Central memory CD4-positive, alpha-beta T cell (primary cell): ENCODE measurements at places on chromosomes 3 and 15.

DNA sequence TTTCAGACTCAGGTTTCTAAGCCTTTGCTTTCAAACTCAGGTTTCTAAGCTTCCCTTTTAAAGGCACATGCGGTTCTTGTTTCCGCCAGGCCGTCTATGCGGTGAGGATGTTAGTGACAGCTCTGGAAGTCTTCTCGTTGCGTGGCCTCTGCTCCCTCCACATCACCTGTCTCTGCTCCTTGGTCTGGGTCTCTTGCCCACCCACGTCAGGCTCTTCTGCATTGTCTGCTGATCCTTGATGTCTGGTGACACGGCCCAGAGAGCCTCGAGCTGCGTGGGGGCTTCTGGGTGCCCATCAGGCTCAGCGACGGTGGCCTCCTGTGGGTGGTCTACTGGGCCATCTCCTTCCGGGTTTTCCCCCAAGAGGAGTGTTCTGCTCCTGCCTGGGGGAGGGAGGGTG lies 30.5 kb downstream of the KLF13 start:
- DNase-seq = peak; percentile 51

DNA sequence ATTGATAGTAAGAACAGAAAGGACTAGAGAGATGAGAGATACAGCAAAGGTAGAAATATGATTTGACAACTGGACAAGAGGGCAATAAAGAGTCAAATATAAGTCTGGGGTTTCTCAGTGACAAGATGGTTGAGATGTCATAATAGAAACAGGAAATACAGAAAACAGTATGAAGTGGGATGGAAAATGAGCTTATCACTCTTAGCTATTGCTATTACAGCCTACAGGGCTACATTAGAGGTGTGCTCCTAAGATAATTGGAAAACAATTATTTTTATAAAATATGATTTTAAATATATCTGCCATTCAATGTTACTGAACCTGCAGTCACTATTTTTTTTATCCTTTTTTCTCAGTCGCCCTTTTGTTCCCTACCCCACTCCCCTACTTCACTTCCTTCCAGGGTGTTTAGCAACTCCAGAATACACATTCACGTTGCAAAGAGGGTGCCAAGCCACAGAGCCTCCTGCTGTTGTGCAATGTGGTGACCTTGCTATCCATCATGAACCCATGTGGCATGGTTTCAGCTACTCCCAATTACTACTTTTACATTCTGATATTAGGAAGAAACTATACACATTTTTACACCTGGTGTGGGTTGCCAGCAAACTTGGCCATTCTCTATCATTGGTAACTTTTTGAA lies 6.0 kb downstream of the NRG4 start:
- no peak for DNase-seq

DNA sequence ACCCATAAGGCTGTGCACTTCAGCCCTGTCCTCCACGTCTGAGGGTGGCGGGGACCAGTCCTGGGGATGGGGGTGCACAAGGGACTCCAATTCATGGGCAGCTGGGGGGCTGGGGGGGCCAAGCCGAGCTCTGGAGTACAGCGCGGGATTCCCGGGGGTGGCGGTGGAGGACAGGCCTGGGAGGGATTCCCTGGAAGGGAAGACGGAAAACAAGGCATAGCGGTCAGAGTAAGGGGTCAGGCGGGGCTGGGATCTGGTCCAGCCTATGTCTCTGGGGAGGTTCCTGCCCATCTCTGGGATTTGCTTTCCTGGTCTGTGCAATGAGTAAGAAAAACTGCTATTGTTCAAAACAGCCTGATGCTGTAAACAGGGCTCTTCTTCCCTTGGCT lies 8.1 kb upstream of the IGDCC3 start:
- no peak for DNase-seq

DNA sequence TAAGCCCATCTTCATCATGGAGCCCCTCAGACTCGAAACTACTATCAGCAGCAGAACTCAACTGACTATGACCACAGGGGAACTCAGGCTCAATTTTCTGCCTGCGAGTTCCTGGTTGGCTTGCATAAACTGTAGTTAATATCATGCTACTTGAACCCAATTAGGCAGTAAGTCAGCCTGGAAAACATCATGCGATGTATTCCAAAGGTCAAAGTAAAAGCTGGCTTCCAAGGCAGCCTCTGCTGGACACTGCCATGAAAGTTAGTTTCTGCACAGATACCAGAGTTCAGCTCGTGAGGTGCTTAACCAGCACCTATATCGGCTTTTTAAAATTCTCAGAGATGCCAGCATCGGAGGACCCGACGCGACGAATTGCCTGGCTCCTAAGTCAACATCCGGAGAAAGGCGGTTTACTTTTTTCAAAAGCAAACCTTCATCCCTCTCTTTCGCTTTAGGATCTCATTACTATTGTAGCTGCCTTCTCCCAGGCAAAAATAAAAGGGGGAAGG lies 3.8 kb downstream of the ANP32A start:
- DNase-seq = no peak

- DNase-seq = no peak
Observed at GRCh38 chr15:56752986-56753385, 19.7 kb upstream of the ZNF280D start.

DNA sequence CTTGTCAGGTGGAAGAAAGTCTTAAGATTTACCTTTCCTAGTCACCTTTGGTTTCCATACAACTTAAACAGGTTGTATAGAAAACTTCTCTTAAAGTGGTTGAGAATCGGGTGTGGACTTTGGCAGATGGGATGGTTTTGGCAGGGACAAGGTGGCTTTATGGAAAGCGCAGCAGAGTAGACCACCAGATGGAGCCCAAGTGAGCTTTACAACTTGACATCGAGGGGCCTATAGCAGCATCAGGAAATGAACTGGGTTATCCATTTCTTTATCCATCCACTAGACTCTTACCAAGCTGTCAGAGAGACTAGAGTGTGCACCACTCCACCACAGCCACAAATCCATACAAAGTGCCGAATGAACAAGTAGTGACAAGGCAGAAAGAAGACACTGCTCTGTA lies 85.3 kb upstream of the MBNL1 start:
- DNase-seq = no peak

- no peak for DNase-seq
Observed at GRCh38 chr15:70197318-70197944, 99.7 kb upstream of the TLE3 start.

DNA sequence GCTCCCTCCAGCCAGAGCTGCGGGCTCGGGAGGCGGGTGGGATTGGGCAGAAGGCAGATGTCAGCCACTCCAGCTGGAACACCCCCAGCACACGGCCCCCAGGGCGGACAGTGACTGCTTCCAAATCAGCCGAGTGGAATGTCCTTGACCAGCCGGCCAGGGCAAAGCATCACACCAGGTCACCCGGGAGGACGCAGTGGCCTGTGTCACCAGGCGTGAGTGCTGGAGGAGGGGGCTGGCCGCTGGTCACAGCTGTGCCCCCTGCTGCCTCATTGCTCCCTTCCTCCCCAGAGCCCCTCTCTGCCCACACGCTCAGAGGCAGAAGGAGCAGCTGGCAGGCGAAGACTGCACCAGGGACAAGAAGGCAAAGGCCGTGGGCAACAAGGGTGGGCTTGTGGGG lies 33.5 kb downstream of the NTRK3 start:
- DNase-seq = no peak

- DNase-seq = no peak
Observed at GRCh38 chr15:99452728-99453636, 112.8 kb upstream of the MEF2A start.

DNA sequence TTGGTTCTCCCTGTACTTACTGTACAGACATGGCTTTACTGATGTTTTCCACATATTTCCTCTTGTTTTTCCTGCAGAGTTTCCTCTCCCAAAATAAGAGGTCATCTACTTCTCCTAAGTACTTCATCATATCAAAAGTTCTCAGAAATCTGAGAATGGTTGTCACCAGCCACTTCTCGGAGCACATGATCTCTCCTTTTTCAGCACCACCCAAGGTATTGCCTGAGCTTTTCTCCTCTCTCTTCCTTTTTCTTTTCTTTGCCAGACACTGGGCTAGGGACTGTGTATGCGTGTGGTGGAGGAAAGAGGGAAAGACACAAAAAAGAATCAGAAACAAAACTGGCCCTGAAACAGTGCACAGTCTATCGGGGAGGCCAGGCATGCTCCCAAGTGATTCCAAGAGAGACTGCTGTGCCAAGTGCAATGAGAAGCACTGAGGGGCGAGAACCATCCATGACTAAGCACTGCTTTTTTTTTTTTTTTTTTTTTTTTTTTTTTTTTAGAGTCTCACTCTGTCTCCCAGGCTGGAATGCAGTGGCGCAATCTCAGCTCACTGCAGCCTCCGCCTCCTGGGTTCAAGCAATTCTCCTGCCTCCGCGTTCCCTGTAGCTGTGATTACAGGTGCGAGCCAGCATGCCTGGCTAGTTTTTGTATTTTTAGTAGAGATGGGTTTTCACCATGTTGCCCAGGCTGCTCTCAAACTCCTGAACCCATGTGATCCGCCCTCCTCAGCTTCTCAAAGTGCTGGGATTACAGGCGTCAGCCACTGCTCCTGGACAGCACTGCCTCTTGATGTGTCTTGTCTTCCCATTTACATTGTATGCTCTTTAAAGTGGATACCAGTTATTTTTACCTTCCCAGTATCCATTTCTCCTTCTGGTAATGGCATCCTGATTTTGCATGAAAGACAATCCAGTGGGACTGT lies 194.0 kb upstream of the FEZF2 start:
- DNase-seq = no peak

- DNase-seq = peak; percentile 67
Observed at GRCh38 chr3:30644615-30645014, 38.2 kb downstream of the TGFBR2 start.

- DNase-seq = no peak
Observed at GRCh38 chr15:93180128-93180527, 91.1 kb upstream of the RGMA start.

- DNase-seq = no peak
Observed at GRCh38 chr3:42057561-42058211, 33.5 kb upstream of the TRAK1 start.

DNA sequence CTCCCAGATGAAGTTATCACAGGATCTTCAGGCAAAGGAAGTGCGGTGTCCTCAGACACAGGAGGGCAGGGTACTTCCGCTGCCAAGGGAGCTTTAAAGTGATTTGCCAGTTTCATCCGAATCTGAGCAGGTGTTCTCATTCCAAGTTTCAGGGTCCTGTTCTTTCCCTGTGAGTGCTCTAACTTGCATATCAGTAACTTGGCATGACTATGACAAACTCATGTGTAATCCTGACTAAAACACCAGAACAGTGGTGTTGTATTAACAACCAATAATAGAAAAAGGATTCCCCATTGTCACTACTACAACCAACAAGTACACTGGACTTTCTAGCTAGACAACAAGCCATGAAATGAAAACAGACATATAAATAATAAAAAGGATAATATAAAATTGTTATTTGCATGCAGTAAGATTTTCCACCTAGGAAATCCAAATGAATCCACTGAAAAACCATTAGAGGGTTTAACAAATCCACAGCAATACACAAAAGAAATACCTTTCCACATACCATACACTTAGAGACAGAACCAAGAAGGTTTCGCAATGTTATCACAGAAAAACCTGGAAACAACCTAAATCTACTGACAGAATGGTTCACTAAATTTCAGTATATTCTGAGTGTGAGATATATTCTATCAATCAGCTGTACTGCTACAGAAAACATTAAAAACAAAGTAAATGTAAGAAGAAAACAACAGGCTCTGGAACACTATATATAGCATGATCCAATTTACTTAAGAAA lies 40.9 kb upstream of the RPL35A start:
- DNase-seq = no peak

GRCh38 chr15:99981839-99982658 lies 248.8 kb upstream of the LYSMD4 start:
- no peak for DNase-seq

GRCh38 chr3:34012102-34012461 lies 213.7 kb downstream of the PDCD6IP start:
- DNase-seq = no peak

DNA sequence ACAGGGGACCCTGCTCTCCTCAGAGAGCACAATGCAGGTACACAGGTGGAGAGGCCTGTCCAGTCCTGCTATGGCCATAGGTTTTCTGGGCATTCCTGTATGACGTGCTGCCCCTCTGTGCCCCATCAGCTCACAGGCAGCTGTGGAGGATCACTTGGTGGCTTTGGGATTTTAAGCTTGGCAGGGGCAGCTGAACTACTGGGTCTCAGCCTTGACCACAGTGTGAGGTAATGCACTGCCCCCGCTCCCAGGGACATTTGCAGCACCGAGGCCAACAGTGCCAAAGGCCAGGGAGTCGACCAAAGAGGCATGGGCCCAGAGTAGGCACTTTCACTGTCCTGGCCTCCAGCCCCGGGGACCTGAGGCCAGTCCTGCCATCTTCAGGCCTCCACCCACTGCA lies 46.2 kb downstream of the ZDHHC3 start:
- no peak for DNase-seq

DNA sequence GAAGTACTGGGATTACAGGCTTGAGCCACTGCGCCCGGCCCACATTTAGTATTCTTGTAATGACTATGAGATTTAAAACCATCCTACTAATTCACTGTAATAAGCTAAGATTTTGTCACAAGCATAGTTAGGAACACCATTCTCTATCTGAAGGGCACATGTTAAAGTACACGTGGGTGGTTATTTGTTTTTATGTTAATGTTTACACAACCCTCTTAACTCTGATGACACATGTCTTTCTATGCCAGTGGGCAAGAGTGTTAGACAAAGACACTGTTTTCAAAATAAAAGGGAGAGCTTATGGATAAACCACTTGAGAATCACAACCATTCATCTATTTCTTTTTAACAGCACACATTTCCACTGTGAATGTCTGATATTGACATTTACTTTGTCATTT lies 537.6 kb upstream of the IL12A start:
- no peak for DNase-seq

DNA sequence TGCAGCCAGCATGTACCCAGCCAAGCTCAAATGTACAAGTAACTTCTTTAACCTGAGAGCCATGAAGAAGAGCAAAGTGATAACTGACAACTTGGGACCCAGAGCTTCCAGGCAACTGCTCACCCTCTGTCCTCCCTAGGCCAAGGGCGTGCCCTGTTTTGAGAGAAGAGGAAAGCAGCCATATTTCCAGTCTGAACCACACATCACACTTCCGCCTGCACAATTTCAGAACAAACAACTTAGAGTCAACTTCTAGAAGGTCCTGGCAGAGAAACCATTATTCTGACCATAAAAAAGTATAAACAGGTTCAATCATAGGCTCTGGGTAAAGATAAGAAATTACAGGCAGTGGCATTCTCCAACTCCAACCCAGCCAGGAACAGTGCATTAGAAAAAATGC lies 50.1 kb downstream of the ITGB5 start:
- DNase-seq = peak; percentile 9

DNA sequence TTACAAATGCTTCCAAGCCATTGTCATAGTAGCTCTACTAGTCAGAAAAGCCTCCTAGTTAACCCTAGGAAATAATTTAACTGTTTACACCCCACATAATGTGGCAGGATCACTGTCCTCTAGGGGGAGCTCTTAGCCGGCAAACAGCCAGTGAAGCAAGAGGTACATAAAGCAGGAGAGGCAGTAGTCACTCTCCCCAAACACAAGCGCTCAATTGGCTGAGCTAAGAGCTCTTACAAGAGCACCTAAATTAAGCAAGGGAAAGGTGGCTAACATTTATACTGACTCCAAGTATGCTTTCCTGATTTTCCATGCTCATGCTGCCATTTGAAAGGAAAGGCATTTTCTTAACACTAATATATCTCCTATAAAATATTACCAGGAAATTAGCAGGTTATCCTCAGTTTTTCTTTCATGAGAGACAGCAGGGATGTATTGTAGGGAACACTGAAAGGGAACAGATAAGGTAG lies 37.6 kb downstream of the NCEH1 start:
- peak; percentile 38 for DNase-seq
